ENCODE measurements at places on chromosomes 3 and 15.
A peak's percentile ranks its signal among the peaks of the same experiment; 100 is the strongest.

GRCh38 chr15:98873441-98874218 lies 134.0 kb downstream of the PGPEP1L start:
- no peak for DNase-seq

GRCh38 chr3:140378571-140379340 lies 299.1 kb upstream of the TRIM42 start:
- DNase-seq = no peak

DNA sequence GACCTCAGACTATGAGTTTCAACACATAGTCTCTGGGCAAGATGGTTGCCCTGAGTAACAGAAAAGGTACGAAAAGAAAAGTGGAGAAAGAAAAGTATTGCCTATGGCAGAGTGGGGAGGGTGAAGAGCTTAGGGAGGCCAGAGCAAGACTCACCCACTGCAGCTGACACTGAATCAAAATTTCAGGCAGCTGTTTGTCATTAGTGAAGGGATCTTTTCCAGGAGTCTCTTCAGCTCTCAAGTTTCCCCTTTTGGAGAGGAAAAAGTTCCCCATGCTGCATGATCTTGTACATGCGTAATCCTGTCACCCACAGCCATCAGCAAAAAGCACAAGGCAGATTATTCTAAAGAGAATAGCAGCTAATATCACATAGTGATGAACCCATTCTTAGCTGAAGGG lies 616.9 kb upstream of the GBE1 start:
- DNase-seq = no peak

- no peak for DNase-seq
These were observed 406.5 kb upstream of the CDIN1 start for GRCh38 chr15:36172955-36173354.

GRCh38 chr3:144822671-144823070 lies 851.0 kb downstream of the DIPK2A start:
- DNase-seq = no peak

DNA sequence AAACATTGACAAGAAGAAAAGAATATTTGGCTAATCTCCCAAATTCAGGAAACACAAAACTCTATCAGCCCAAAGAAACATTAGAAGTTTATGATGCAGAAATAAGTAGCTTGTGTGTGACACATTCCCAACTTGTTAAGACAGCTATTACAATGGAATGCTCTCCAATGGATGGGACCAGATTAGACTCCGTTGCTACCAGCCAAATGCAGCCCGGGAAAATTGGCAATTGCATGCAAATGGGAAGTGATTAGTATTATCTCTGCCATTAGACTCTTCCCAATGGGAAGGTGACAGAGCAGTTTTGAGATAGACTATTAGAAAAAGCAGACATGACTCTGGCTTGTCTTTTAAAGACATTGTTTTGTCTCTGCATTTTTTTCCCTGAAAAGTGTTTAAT lies 37.4 kb upstream of the KCNMB2 start:
- no peak for DNase-seq

- no peak for DNase-seq
These were observed 316.2 kb downstream of the PTPRG start for GRCh38 chr3:61877359-61878138.

GRCh38 chr3:24420224-24420623 lies 74.4 kb downstream of the THRB start:
- DNase-seq = no peak

DNA sequence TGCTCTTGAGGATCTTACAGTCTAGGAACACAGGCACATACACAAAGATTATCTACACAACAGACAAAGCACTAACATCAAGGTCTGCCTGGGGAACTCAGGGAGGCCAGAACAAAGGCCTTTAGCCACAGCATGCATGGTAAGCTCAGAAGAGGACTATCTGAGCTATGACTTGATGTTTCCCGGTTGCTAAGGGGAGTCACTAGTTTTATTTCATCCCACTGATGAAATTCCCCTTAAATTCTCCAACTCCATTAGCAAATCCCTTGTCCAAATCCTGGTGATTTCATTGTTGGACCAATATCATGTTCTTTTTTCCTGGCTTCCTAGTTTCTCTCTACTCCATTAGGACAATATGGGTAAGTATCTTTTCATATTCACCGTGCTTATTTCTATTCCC lies 23.3 kb downstream of the FBN1 start:
- no peak for DNase-seq

GRCh38 chr3:195001961-195002861 lies 268.7 kb downstream of the XXYLT1 start:
- DNase-seq = peak; percentile 96

DNA sequence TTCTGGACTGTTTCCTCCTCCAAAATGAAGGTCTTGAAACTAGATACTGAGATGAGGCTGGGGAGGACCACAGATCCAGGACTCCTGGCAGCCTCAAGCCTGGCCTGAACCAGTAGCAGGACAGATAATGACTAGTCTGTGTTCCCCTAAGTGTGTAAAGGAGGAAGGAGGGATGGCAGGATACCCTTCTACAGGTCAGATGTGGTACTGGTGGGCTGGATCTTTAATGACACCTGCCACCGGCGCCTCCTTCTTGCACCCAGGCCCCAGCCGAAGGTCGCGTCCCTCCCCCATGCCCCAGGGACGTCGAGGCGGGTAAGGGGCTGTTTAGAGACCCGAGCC lies 556 bp downstream of the USP19 start:
- DNase-seq = no peak

GRCh38 chr3:35757991-35758757 lies 118.8 kb downstream of the ARPP21 start:
- no peak for DNase-seq

- DNase-seq = no peak
These were observed 223.5 kb upstream of the UBE2E2 start for GRCh38 chr3:22979581-22979980.

- DNase-seq = no peak
These were observed 198.8 kb upstream of the TTC14 start for GRCh38 chr3:180403156-180403555.

- DNase-seq = no peak
These were observed 69.5 kb downstream of the CBLB start for GRCh38 chr3:105799286-105799685.

DNA sequence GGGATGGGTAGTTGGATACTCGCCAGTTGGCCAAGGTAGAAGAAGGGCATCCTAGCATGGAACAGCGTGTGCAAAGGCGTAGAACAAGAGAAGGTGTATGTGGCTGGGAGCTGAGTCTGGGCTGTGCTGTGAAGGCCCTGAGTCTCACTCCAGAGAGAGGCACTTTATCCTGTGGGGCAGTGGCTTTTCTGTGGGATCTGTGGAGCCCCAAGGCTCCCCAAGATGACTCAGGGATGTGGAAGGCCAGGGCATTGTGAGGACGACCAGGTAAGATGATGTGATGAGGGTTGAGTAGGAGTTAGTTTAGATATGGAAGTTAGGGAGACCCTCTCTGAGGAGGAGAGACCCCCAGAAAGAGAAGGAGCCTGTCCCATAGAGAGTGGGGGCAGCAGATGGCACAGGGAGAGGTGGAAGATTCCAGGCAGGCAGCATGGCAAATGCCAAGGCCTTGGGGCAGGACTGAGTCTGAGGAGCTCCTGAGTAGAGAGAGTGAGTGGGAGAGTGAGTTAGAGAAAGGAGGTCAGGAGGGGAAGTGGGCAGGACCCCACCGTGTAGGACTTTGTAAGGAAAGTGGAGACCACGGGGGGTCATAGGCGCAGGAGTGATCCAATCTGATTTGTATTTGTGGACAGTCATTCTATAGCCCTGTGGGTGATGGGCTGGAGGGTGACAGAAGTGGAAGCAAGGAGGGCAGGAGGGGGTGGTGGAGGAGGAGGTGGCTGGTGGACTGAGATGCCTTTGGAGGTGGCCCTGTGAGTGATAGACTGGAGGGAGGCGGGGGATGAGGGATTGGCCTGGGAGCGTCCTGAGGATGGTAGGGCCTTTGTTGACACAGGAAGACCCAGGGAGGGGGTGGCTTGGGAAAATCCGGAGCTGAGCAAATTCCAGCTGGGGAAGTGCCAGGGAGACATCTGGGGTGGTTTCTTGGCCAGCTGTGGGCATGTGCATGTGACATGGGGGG lies 50.3 kb downstream of the FBLN2 start:
- no peak for DNase-seq

DNA sequence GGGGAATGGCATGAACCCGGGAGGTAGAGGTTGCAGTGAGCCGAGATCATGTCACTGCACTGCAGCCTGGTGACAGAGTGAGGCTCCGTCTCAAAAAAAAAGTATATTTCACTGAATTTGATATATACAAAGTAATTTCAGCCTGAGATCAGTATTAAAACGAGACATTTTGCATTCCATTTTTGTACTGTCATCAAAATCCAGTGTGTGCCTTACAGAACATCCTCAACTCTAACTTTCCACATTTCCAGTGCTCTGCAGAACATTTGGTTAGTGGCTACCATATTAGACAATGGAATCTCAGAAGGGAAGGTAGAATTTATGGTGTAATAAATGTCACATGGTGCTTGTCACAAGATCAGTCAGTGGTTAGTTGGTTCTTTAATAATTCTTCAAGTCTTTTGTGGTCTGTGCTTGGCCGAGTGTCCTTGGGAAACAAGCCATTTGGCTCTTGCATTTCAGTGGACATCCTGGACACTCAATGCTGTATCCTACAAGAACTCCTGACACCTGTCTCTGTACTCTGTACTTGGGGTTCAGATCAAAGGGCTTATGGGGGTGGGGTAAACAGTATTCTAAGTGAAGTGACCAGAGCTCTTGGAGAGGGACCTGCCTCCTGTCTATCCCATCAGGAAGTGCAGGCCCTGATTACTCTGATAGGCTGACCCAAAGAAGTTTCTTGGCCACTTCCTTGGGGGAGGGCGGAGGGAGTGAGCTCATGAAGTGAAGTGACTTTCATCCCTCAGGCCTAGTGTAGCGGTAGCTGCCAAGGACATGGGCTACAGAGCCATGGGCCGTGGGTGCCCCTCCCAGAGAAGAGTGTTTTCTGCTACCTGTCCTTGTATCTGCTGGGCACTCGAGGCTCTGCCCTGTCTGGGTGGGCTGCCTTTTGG lies 3.7 kb downstream of the ACVR2B start:
- DNase-seq = no peak

GRCh38 chr15:36811903-36812302 lies 232.5 kb downstream of the CDIN1 start:
- DNase-seq = no peak

GRCh38 chr3:45821127-45821526 lies 20.8 kb downstream of the LZTFL1 start:
- no peak for DNase-seq

- no peak for DNase-seq
These were observed 35.7 kb downstream of the PYGO1 start for GRCh38 chr15:55552451-55552850.

DNA sequence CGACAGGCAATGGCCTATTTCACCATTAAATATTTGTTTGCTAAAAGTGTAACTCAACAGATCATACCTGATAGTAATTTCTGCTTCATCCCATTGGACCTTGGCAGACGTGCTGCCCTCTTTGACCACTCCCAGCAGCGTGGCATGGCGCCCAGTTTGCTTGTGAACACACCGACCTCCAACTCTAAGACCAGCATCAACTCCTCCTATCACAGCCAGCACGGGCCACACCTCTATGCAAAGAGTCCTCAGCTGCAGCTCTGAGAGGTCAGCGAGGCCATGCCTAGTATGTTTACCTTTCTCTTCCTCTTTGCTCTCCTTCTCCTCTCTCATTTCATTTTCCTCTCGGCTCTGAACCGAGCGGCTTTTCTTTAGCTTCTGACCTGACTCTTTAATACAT lies 80.6 kb downstream of the FBXL22 start:
- no peak for DNase-seq

- DNase-seq = no peak
These were observed 5.7 kb upstream of the MAPK6 start for GRCh38 chr15:52013151-52013791.

- no peak for DNase-seq
These were observed 3.6 kb upstream of the NMD3 start for GRCh38 chr3:161217496-161217895.

DNA sequence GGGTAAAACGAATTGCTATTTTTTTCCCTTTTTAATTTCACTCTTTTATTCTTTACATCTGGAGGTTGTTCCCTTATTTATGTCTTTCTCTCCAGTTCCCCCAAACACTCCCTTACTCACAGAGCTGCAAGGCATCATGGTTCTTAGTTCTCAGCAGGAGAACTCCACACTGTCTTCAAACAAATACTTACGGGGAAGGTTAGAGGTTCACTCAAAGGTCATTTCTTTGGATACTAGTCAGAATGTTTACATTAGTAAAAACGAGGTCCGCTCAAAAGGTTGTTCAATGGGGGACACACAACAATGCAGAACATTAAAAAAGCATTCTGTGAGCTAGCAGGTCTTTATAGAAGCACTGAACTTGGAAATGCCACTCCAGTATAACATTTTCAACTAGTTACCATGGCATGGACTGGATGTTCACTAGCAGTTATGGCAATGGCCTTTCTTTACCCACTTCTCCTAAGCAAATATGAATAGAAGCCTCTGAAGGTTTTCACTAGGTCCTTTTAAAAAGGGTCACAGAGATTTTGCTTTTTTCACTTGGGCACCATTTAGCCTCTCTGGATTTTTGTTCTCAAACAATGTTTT lies 201.7 kb downstream of the MEIS2 start:
- no peak for DNase-seq

DNA sequence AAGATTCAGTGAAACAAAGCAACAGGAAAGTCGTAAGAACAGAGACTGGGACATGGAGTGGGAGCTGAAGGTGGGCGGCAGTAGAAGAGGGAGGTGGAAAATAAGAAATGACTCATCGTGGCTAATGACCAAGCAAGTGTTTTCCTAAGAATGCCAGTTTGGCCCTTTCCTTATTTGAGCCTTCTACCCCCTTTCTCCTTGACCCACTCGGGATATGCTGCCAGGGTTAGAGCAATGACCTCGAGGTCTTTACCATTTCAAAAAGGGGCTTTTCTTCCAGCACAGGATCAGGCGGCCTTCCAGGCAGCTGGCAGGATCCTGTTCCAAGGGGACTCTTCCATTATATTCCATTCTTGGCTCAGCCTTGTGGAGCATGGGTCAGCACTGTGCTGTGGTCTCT lies 241.1 kb downstream of the RYR3 start:
- no peak for DNase-seq

- DNase-seq = no peak
These were observed 27.3 kb downstream of the STARD5 start for GRCh38 chr15:81296673-81297072.

DNA sequence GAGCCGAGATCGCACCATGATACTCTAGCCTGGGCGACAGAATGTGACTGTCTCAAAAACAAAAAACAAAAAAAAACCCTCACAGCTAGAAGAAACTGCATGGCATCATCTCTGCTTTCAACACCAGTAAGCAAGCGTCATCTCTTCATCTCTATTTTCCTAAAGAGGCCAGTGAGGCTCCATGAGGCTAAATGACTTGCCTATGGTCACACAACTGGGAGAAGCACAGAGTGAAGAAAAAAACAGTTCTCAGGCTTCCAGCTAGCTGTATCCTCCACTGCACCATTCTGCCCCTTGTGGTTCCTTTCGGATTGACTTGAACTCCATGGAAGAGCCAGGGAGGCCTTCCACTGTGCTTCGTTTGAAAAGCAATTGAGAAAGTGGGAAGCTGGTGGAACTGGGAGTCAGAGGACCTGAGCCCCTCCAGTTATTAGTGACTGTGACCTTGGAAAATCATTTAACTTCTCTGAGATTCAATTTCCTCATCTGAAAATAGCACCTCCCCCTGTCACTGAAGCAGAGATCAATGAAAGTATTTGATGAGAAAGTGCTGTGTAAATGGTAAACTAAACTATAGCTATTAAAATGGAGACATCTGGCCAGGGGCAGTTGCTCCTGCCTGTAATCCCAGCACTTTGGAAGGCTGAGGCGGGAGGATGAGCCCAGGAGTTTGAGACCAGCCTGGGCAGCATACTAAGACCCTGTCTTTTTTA lies 32.1 kb upstream of the DENND4A start:
- peak; percentile 80 for DNase-seq

GRCh38 chr3:64067506-64068346 lies 44.4 kb upstream of the PSMD6 start:
- DNase-seq = no peak

GRCh38 chr3:143184099-143184498 lies 64.5 kb downstream of the CHST2 start:
- DNase-seq = no peak
